ENCODE measurements at places on chromosomes 16 and 17. TPM values are rescaled to one million over a fixed set of nuclear protein-coding genes. Genes with fewer than 3 reads are reported as not detected.

Gene CD300E
- total RNA-seq: not detected

Gene NOL3
- total RNA-seq: 13.8 TPM

Gene SMIM36
- total RNA-seq: not detected

Gene PRMT7
- total RNA-seq: 32.8 TPM
